B cell (primary cell): ENCODE measurements at places on chromosomes 13 and 19. TPM values are rescaled to one million over a fixed set of nuclear protein-coding genes. Genes with fewer than 3 reads are reported as not detected.

DNA sequence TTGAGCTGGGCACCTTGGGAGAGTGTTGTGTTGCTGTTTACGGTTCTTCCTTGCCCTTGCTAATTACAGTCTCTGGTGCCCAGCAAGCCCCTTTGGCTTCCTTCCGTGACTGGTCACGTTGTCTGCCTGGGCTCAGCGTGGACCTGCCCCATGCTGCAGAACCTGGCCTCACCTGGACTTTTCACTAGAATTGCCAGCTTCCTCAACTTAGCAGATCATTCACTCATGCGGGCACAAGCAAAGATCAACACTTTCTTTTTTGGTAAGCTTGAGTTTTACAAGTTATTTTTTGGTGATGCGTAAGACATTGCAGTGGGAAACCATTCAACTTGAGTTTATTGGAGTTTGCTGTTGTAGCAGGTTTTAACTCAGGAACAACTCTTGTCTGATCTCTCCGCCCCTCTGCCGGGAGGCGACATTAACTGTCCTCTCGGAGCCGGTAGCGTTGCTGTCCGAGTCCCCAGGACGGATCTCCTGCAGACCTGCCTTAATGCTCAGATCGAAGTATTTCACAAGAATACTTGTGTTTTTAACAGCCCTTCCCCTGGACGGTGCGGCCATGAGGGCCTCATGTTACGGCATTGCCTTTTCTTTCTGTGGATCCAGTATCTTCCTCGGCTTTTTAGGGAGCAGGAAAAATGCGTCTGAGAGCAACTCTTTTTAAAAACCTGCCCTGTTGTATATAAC lies 15.7 kb upstream of the TEX29 start:
- no peaks in the 10 kb centered on the region for H3K27me3 ChIP-seq
- no peak for DNase-seq
- H3K4me3 ChIP-seq: no peak overlapping the region
- H3K36me3 ChIP-seq: peaks cover 69% of the 10 kb centered on the region
- no peak overlapping the region for H3K27ac ChIP-seq

GRCh38 chr13:53463106-53463505 lies 434.5 kb downstream of the OLFM4 start:
- no peak overlapping the region for H3K4me3 ChIP-seq
- no peaks in the 10 kb centered on the region for H3K27me3 ChIP-seq
- no peak for DNase-seq
- no peak overlapping the region for H3K27ac ChIP-seq
- H3K4me1 ChIP-seq: no peaks in the 10 kb centered on the region

- no peaks in the 10 kb centered on the region for H3K36me3 ChIP-seq
- DNase-seq: no peak
- H3K4me3 ChIP-seq: no peak overlapping the region
- H3K27me3 ChIP-seq: no peaks in the 10 kb centered on the region
- H3K4me1 ChIP-seq: no peaks in the 10 kb centered on the region
These were observed 156.2 kb downstream of the PCCA start for GRCh38 chr13:100245104-100245503.

- no peak for DNase-seq
- no peaks in the 10 kb centered on the region for H3K36me3 ChIP-seq
- no peaks in the 10 kb centered on the region for H3K27me3 ChIP-seq
- no peak overlapping the region for H3K27ac ChIP-seq
- no peak overlapping the region for H3K4me3 ChIP-seq
These were observed 53.6 kb downstream of the FAM216B start for GRCh38 chr13:42834946-42835345.

GRCh38 chr13:32783067-32783466 lies 196.8 kb downstream of the PDS5B start:
- no peaks in the 10 kb centered on the region for H3K27me3 ChIP-seq
- H3K36me3 ChIP-seq: no peaks in the 10 kb centered on the region
- DNase-seq: no peak
- H3K4me1 ChIP-seq: no peaks in the 10 kb centered on the region

DNA sequence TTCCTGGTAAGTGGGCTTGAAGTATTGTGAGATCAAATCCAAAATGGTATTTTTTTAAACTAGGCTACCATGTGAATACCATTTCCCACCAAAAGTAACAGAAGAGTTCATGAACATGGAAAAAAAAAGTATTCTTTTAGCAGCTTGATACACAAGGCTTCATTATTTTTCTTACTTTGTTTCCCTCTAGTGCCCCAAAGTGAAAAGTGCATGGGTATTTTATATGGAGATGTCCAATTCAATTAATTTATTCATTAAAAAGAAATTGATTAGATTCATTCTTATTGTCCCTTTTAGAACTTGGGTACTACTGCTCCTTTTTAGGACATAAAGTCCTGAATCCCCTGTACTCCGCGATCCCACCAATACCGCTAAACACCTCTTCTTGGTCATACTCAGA lies 28.6 kb upstream of the SCEL start:
- peaks cover 4% of the 10 kb centered on the region for H3K27me3 ChIP-seq
- no peak overlapping the region for H3K4me3 ChIP-seq
- no peak overlapping the region for H3K27ac ChIP-seq
- no peak for DNase-seq
- no peaks in the 10 kb centered on the region for H3K36me3 ChIP-seq
- peaks cover 20% of the 10 kb centered on the region for H3K4me1 ChIP-seq

- no peak overlapping the region for H3K4me3 ChIP-seq
- no peaks in the 10 kb centered on the region for H3K36me3 ChIP-seq
- DNase-seq: peak; percentile 68
These were observed 26.0 kb upstream of the ZNF331 start for GRCh38 chr19:53511933-53512374.

GRCh38 chr13:59743195-59743594 lies 420.5 kb downstream of the DIAPH3 start:
- H3K36me3 ChIP-seq: no peaks in the 10 kb centered on the region
- H3K4me1 ChIP-seq: no peaks in the 10 kb centered on the region
- H3K27me3 ChIP-seq: no peaks in the 10 kb centered on the region

GRCh38 chr13:28854657-28855056 lies 34.5 kb downstream of the MTUS2 start:
- no peak overlapping the region for H3K27ac ChIP-seq
- no peaks in the 10 kb centered on the region for H3K36me3 ChIP-seq
- DNase-seq: no peak

Gene CEACAM20
- not detected in 2 replicates for total RNA-seq

Gene FAM124A
- total RNA-seq: 0.15 and 0.39 TPM in 2 replicates

DNA sequence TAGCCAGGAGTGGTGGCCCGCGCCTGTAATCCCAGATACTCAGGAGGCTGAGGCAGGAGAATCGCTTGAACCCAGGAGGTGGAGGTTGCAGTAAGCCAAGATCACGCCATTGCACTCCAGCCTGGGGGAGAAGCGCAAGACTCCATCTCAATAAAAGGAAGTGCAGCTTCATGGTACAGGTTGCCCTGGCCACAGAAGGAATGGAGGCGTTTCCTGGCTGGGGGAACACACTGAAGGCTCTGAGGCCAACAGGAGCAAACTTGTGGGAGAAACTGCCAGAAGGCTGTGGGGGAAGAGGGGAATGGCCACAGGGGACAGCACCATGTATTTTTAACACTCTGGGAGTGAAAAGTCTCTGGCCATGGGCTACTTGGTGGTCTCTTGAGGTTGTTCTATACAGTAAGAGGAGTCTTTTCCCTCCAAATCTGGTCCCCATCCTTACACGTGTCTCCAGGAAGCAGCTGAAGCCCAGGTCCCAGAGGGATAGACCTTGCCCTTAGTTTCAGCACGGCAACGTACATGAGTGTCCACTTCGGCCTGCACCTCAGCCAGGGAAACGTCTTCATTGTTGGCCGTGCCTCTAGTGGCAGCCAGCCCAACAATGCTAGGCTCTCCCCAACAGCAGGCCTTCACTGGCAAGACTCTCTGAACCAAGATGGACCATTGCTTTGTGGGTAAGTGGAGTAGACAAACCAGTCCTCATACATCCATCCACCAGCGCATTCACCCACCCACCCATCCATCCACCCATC lies 7.4 kb downstream of the MICOS13 start:
- peaks cover 14% of the 10 kb centered on the region for H3K36me3 ChIP-seq
- H3K27ac ChIP-seq: no peak overlapping the region
- no peaks in the 10 kb centered on the region for H3K4me1 ChIP-seq
- H3K4me3 ChIP-seq: no peak overlapping the region

Gene LINGO3
- 3.9 and 4.8 TPM in 2 replicates for total RNA-seq

Gene FAM83E
- total RNA-seq: 1.5 and 4.1 TPM in 2 replicates

DNA sequence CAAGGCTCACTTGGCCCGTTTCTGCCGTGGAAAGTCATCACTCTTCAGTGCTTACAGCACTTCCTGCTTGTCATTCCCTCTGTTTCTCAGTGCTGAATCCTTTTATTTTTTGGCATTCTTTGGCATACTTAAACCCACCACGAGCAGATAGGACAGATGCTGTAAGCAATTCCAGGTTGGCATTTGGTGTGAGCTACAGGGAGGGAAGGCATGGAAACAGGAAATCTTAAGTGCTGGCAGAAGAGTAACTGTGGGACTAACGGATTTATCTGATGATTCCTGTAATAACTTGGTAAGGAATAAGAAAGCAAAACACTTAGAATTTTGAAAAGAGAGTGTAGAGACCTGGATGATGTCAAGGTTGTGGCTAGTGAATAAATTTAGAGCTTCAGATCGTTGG lies 273.4 kb downstream of the GPC6 start:
- H3K36me3 ChIP-seq: no peaks in the 10 kb centered on the region
- no peaks in the 10 kb centered on the region for H3K4me1 ChIP-seq
- no peaks in the 10 kb centered on the region for H3K27me3 ChIP-seq
- H3K27ac ChIP-seq: no peak overlapping the region
- no peak overlapping the region for H3K4me3 ChIP-seq

Gene CRLF1
- total RNA-seq: not detected in 2 replicates
